B cell (primary cell): ENCODE measurements at places on chromosomes 13 and 19. TPM values are rescaled to one million over a fixed set of nuclear protein-coding genes. Genes with fewer than 3 reads are reported as not detected.
A peak's percentile ranks its signal among the peaks of the same experiment; 100 is the strongest.

- H3K27me3 ChIP-seq: no peaks in the 10 kb centered on the region
- peaks cover 8% of the 10 kb centered on the region for H3K4me1 ChIP-seq
- no peak overlapping the region for H3K4me3 ChIP-seq
- no peak for DNase-seq
Observed at GRCh38 chr19:34774857-34775256, 1.8 kb upstream of the ZNF599 start.

DNA sequence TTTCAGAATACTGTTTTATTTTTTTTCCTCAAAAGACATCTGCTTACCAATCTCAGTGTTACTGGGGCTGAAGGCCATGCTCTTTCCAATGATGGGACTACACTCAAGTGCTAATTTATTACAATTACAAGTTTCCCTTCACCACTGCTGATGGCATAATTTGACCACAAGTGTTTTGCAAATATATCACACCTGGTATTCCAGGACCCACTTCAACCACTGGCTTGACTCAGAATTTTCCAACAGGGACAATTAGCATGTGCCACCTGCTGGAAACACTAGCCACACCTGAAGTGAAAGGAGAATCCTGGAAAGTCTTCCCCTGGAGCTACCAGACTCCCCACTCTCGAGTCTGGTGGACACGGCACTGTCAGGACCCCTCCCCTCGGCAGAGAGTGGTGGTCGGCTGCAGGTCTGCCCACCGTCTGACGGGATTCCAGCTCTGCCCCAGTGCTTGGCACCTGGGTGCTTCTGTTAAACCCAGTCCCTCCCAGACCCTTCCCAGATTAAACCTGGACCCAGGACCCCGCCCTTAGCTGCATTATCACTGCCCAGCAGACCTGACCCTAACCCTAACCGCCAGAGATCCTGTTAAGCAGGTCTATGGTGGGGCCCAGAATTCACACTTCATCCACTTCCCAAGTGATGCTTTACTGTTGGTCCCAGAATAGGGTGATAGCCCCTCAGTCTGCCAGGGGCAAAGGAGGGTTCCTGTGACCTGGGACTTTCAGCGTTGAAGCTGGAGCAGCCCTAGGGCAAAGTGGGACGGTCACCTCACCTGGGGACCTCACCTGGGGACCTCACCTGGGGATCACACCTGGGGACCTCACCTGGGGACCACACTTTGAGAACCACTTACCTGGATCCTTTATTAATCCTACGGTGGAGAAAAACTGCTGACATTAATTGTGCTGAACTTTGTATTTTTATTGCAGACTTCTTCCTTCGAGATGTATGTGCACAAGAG is 17.6 kb upstream of the RASA3 start:
- no peak overlapping the region for H3K27ac ChIP-seq
- no peak for DNase-seq
- peaks cover 54% of the 10 kb centered on the region for H3K4me1 ChIP-seq
- H3K36me3 ChIP-seq: no peaks in the 10 kb centered on the region
- H3K4me3 ChIP-seq: no peak overlapping the region

The CYP4F12 gene
- not detected in 2 replicates for total RNA-seq

DNA sequence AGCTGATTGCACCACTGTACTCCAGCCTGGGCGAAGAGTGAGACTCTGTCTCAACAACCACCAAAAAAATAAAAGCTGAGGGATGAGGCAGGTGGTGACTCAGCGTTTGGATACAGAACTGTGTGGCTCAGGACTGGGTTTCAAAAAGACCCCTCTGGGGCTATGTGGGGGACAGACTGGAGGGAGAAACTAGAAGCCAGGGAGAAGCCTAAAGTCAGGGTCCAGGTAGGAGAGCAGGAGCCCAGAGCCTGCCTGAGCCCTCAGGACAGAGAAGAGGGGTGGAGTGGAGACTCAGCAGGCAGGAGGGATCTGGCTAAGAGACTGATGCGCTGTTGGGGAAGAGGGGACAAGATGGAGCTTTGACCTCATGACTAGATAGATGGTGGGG is 1.8 kb upstream of the CD37 start:
- DNase-seq: no peak
- H3K27ac ChIP-seq: peak overlapping the region; percentile 98
- peaks cover 79% of the 10 kb centered on the region for H3K4me1 ChIP-seq
- no peaks in the 10 kb centered on the region for H3K27me3 ChIP-seq

DNA sequence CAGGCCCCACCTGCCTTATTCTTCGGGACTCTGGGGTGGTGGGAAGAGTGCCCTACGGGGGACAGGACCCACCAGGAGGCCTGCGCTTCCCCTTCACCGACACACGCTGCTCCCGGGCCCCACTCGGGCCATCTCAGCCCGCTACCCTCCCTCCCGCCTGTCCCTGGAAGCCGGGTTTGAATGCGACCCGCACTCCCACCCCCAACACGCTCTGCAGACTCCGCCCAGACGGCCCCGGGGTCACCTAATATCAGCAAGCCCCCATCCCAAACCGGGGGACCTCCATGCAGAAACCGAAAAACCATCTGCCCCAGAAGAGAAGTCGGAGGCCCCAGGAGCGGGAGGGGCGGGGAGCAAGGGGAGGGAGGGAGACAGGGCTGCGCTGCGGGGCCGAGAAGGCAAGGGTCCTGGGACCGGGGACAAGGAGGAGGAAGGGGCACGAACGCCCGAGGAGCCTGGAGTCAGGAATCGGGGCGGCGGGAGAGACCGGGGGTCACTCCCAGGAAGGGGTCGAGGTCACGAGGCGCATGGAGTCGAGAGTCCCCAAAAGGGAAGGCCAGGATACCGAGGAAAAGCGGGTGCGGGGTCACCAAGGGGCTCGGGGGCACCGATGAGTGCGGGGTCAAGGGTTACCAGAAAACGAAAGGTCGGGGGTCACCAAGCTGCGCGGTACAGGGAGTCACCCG is 766 bp downstream of the SBNO2 start:
- peaks cover 13% of the 10 kb centered on the region for H3K4me1 ChIP-seq
- no peaks in the 10 kb centered on the region for H3K36me3 ChIP-seq
- peak overlapping the region; percentile 83 for H3K4me3 ChIP-seq
- no peaks in the 10 kb centered on the region for H3K27me3 ChIP-seq

The PSG4 gene
- not detected in 2 replicates for total RNA-seq

The METTL21C gene
- not detected in 2 replicates for total RNA-seq

DNA sequence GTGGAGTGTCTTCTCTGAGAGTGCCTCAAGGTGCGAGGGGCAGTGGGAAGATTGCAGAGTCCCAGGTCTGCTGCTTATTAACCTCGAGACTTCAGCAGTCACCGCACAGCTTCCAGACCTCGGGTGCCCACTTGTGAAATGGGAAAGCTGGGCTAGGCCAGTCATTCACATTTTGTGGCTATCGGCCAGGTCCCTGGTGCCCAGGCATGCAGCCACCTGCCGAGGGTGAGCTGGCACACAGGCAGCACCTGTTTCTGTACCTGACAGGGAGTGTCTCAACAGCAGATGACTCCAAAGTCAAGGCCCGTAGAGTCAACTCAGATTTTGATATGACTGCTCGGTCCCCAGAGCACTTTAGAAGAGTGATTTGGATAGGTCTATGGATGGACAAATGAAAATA is 21.9 kb downstream of the UQCRFS1 start:
- H3K36me3 ChIP-seq: no peaks in the 10 kb centered on the region
- H3K4me3 ChIP-seq: no peak overlapping the region
- H3K27me3 ChIP-seq: no peaks in the 10 kb centered on the region
- no peak overlapping the region for H3K27ac ChIP-seq
- no peaks in the 10 kb centered on the region for H3K4me1 ChIP-seq

GRCh38 chr19:19427944-19428343 is 22.5 kb downstream of the GATAD2A start:
- no peak for DNase-seq
- H3K27ac ChIP-seq: no peak overlapping the region
- H3K4me3 ChIP-seq: no peak overlapping the region

- peaks cover 10% of the 10 kb centered on the region for H3K4me1 ChIP-seq
- H3K4me3 ChIP-seq: no peak overlapping the region
- H3K27me3 ChIP-seq: peaks cover 14% of the 10 kb centered on the region
- no peaks in the 10 kb centered on the region for H3K36me3 ChIP-seq
- no peak for DNase-seq
- H3K27ac ChIP-seq: no peak overlapping the region
Observed at GRCh38 chr13:23470790-23471614, 37.5 kb upstream of the SACS start.

- H3K27me3 ChIP-seq: no peaks in the 10 kb centered on the region
- DNase-seq: no peak
- H3K4me3 ChIP-seq: no peak overlapping the region
- H3K4me1 ChIP-seq: no peaks in the 10 kb centered on the region
- no peaks in the 10 kb centered on the region for H3K36me3 ChIP-seq
- no peak overlapping the region for H3K27ac ChIP-seq
Observed at GRCh38 chr19:41621226-41621625, 5.6 kb downstream of the CEACAM4 start.

The ZNF681 gene
- 6.2 and 8.5 TPM in 2 replicates for total RNA-seq

- DNase-seq: peak; percentile 46
- no peak overlapping the region for H3K4me3 ChIP-seq
- H3K27ac ChIP-seq: no peak overlapping the region
- peaks cover 52% of the 10 kb centered on the region for H3K36me3 ChIP-seq
Observed at GRCh38 chr19:5691822-5692722, 2.0 kb downstream of the RPL36 start.

The TMC4 gene
- not detected in 2 replicates for total RNA-seq

The SMIM44 gene
- not detected in 2 replicates for total RNA-seq

DNA sequence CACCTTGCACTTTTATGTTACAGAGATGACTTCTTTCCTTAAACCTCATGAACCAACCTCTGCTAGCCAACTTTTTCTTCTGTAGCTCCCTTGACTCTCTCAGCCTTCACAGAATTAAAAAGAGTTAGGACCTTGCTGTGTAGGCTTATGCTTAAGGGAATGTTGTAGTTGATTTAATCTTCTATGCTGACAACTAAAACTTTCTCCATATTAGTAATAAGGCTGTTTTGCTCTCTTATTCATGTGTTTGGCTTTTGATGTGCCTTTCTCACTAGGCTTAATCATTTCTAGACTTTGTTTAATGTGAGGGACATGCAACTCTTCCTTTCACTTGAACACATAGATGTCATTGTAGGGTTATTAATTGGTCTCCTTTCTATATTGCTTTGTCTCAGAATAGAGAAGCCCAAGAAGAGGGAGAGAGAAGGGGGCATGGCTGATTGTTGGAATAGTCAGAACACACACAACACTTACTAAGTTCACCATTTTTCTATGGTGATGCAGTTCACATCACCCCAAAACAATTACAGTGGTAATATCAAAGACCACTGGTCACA is 509.5 kb downstream of the UQCRFS1 start:
- DNase-seq: no peak
- H3K36me3 ChIP-seq: no peaks in the 10 kb centered on the region
- no peaks in the 10 kb centered on the region for H3K27me3 ChIP-seq
- no peak overlapping the region for H3K4me3 ChIP-seq
- no peaks in the 10 kb centered on the region for H3K4me1 ChIP-seq

- no peak overlapping the region for H3K27ac ChIP-seq
- no peak overlapping the region for H3K4me3 ChIP-seq
- no peaks in the 10 kb centered on the region for H3K27me3 ChIP-seq
- H3K4me1 ChIP-seq: peaks cover 14% of the 10 kb centered on the region
- DNase-seq: no peak
Observed at GRCh38 chr13:49435992-49436391, 7.9 kb downstream of the CAB39L start.

DNA sequence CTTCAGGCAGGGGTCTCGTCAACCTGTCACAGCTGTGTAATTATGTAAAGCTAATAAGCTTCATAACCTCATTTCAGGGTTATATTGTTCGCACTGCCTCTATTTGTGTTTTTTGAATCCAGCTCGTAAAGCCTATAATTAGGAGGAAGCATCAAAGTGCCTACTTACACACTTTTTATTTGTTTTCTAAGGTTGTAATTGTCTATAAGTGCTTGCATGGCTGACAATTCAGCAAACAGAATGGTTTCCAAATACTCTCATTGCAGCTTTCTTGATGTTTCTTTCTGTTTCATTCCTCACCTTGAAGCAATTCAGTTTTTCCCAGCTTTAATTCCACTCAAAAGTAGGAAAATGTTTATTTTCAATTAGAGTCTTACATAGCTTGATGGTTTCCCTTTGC is 336.3 kb downstream of the HS6ST3 start:
- no peak for DNase-seq
- H3K27me3 ChIP-seq: no peaks in the 10 kb centered on the region
- no peaks in the 10 kb centered on the region for H3K4me1 ChIP-seq
- H3K4me3 ChIP-seq: no peak overlapping the region
- no peak overlapping the region for H3K27ac ChIP-seq

- no peaks in the 10 kb centered on the region for H3K36me3 ChIP-seq
- no peak overlapping the region for H3K4me3 ChIP-seq
- no peak overlapping the region for H3K27ac ChIP-seq
- DNase-seq: no peak
Observed at GRCh38 chr13:41276824-41277223, 13.4 kb upstream of the MTRF1 start.

GRCh38 chr13:65606622-65607021 is 1623.5 kb downstream of the PCDH9 start:
- no peak overlapping the region for H3K4me3 ChIP-seq
- no peak for DNase-seq
- no peaks in the 10 kb centered on the region for H3K27me3 ChIP-seq
- no peaks in the 10 kb centered on the region for H3K36me3 ChIP-seq

- no peaks in the 10 kb centered on the region for H3K4me1 ChIP-seq
- no peak overlapping the region for H3K27ac ChIP-seq
- H3K36me3 ChIP-seq: no peaks in the 10 kb centered on the region
- DNase-seq: no peak
- no peaks in the 10 kb centered on the region for H3K27me3 ChIP-seq
Observed at GRCh38 chr19:29040292-29040691, 172.7 kb downstream of the UQCRFS1 start.

GRCh38 chr19:1450735-1451731 is 1.1 kb downstream of the APC2 start:
- H3K4me3 ChIP-seq: no peak overlapping the region
- no peak overlapping the region for H3K27ac ChIP-seq
- peaks cover 84% of the 10 kb centered on the region for H3K27me3 ChIP-seq
- DNase-seq: no peak
